ENCODE measurements at places on chromosomes 12 and 14. TPM values are rescaled to one million over a fixed set of nuclear protein-coding genes. Genes with fewer than 3 reads are reported as not detected.

NRXN3 gene
- total RNA-seq = not detected

PRH1 gene
- 24.7 TPM for total RNA-seq

CCDC184 gene
- 0.12 TPM for total RNA-seq

PRICKLE1 gene
- 0.15 TPM for total RNA-seq

MGP gene
- 0.25 TPM for total RNA-seq

E2F7 gene
- total RNA-seq = 16.1 TPM

PRPH gene
- total RNA-seq = not detected

MTA1 gene
- total RNA-seq = 138 TPM
